Osteocyte (in vitro differentiated cells): ENCODE measurements at places on chromosomes 5 and 9. TPM values are rescaled to one million over a fixed set of nuclear protein-coding genes. Genes with fewer than 3 reads are reported as not detected.

Gene TNC
- 75.1 and 81.8 TPM in 2 replicates for total RNA-seq

Gene RIC1
- 52.4 and 54.7 TPM in 2 replicates for total RNA-seq

Gene ST8SIA4
- not detected in 2 replicates for total RNA-seq

Gene CSF2
- total RNA-seq: not detected in 2 replicates

Gene PDE4D
- total RNA-seq: 23.1 and 24.2 TPM in 2 replicates

Gene DIMT1
- total RNA-seq: 19.5 and 20.3 TPM in 2 replicates

GRCh38 chr5:60738461-60738860 lies 38.5 kb upstream of the DEPDC1B start:
- peaks cover 24% of the 10 kb centered on the region for H3K27me3 ChIP-seq
- no peak overlapping the region for H3K27ac ChIP-seq
- H3K36me3 ChIP-seq: no peaks in the 10 kb centered on the region
- H3K4me3 ChIP-seq: no peak overlapping the region
- H3K4me1 ChIP-seq: no peaks in the 10 kb centered on the region

- H3K4me1 ChIP-seq: no peaks in the 10 kb centered on the region
- H3K4me3 ChIP-seq: no peak overlapping the region
- H3K27ac ChIP-seq: no peak overlapping the region
- DNase-seq: no peak
Measured at GRCh38 chr5:68099327-68099726, 116.2 kb upstream of the PIK3R1 start.

DNA sequence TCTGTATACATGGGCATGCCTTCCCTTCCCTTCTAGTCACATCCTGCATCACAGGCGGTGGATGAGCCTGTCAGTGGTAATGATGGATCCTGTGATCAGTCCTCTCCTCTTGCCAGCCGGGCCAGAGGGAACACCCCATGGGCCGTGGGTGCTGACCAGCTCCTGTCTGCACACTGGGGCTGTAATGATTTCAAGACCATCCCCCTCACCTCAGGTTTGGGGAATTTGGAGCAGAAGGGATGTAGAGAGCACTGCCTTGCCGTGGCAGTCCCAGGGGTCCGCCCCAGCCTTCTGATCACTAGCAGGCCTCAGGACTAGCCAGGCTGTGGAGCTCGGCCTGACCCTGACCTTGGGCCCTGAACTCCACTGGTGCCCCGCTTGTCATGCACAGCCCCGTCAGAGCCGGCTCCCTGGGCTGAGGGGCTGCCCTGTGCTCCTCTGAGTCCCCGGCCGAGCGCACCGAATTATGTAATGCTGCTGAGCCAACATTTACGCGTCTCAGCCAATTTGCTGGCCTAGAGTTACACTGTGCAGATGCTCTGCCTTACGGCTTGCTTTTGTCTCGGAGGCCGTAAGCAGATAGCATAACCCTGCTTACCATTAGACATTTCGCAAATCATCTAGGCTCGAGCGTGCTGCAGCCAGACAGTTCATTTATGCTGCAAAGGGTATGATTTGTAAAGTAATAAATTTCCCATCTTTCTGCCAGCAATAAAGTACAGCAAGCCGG lies 155.3 kb downstream of the MACROH2A1 start:
- H3K27ac ChIP-seq: no peak overlapping the region
- H3K36me3 ChIP-seq: no peaks in the 10 kb centered on the region
- peak; percentile 75 for DNase-seq

GRCh38 chr9:98880311-98881015 lies 63.2 kb upstream of the COL15A1 start:
- H3K4me1 ChIP-seq: no peaks in the 10 kb centered on the region
- H3K27me3 ChIP-seq: peaks cover 70% of the 10 kb centered on the region
- no peaks in the 10 kb centered on the region for H3K36me3 ChIP-seq

DNA sequence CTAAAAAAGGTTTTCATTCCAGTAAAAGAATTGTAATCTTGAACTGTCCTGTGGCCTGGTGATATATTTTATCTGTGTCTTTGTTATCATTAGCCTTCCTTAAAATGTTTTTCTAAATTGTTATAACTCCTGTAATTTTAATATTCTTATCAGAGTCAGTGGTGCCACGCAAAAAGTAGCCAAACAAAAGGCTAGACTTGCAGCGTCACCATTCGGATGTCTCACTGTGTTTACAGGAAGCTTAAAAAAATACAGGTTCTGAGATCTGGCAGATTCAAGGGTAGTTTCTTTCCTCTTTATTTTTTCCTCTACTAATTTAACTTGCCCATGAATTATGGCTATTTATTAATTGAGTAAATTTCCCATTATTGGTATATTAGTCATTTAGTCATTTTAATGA lies 362.3 kb downstream of the MAT2B start:
- H3K27me3 ChIP-seq: no peaks in the 10 kb centered on the region
- H3K4me3 ChIP-seq: no peak overlapping the region
- DNase-seq: no peak
- no peaks in the 10 kb centered on the region for H3K36me3 ChIP-seq
- H3K4me1 ChIP-seq: peaks cover 3% of the 10 kb centered on the region

DNA sequence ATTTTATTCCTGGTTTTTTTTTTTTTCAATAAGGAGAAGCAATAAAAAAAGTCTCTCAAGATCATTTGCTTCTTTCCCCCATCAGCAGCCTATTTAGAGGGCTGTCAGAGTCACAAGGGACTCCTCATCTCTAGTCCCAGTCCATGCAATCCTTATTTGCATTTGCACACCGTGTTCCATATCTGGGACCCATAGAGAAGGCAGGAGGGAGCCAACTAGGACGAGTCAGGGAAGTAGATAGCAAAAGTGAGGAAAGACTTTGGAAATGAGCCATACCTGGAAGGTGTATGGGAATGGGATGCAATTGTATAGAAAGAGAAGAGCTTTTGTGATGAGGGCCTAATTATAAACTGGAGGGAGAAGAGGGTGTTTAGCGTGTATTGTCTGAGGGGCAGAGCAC lies 160.0 kb downstream of the PIK3R1 start:
- no peak overlapping the region for H3K27ac ChIP-seq
- no peaks in the 10 kb centered on the region for H3K4me1 ChIP-seq
- H3K4me3 ChIP-seq: no peak overlapping the region
- no peaks in the 10 kb centered on the region for H3K36me3 ChIP-seq

DNA sequence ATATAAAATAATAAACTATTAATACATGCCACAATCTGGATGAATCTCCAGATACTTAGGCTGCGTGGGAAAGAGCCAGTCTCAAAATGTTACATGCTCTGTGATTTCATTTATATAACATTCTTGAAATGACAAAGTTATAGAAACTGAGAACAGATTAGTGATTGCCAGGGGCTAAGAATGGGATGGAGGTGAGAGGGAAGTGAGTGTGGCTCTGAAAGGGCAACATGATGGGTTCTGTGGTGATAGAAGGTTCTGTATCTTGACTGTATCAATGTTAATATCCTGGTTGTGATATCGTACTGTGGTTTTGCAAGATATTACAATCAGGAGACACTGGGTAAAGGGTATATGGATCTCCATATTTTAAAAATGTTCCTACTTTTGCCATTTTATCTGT lies 50.7 kb downstream of the SPEF2 start:
- no peaks in the 10 kb centered on the region for H3K27me3 ChIP-seq
- H3K27ac ChIP-seq: no peak overlapping the region
- no peak for DNase-seq
- H3K4me3 ChIP-seq: no peak overlapping the region
- H3K36me3 ChIP-seq: peaks cover 4% of the 10 kb centered on the region

DNA sequence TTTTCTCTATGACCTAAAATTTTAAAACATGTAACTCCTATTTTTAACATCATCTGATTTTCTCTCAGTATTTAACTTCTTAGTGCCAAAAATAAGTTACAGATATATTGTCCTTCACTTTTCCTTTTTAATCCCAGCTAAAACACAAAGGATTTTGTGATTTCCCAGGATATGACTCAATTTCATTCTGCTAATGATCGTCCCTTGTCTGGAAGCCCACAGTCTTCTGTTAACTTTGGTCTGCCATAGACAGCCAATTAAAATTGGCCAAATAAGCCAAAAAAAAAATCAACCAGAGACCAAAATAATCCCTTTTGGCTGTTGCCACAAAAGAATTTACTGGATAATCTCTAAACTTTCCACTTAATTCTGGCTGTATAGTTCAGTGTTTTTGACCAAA lies 124.5 kb upstream of the FST start:
- no peak overlapping the region for H3K4me3 ChIP-seq
- no peaks in the 10 kb centered on the region for H3K27me3 ChIP-seq
- DNase-seq: no peak
- H3K4me1 ChIP-seq: peaks cover 45% of the 10 kb centered on the region
- no peaks in the 10 kb centered on the region for H3K36me3 ChIP-seq

DNA sequence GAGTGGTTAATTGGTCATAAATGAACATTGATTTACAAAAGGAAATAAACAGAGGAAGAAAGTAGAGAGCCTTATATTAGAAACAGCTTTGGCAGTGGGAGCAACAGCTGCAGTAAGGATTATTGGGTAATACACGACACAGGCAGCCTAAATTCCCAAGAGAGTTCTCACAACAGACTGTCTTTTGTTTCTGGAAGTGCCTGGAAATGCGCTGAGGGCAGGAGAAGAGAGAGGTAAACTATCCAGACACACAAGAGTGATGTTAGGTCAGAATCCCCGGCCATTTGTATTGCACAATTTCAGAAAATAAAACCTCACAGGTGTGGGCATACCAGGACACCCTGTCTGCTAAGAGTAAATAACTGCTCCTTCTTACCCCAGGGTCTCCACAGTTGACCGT lies 450.4 kb upstream of the CTNND2 start:
- no peak overlapping the region for H3K4me3 ChIP-seq
- no peaks in the 10 kb centered on the region for H3K27me3 ChIP-seq
- H3K36me3 ChIP-seq: no peaks in the 10 kb centered on the region

DNA sequence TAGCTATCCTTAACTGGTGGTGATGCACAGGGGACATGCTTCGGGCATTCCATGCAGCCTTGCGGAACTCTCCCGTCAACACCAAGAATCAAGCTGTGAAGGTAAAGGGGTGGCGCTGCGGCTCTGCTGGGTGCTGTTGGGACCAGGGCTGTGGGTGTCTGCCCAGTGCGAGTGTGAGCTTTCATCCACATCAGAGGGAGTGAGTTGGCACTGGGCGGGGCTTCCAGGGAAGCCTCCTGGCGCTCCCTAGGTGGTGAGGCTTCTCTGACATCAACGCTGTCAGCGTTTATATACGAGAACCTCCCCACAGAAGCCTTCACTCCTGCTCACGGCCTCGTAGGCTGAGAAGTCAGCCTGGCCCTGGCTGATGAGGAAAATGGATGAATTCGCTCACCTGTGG lies 11.7 kb downstream of the ARPC5L start:
- no peak overlapping the region for H3K27ac ChIP-seq
- no peaks in the 10 kb centered on the region for H3K27me3 ChIP-seq
- H3K4me3 ChIP-seq: no peak overlapping the region
- peaks cover 21% of the 10 kb centered on the region for H3K4me1 ChIP-seq
- peaks cover 16% of the 10 kb centered on the region for H3K36me3 ChIP-seq

GRCh38 chr5:82147860-82148573 lies 130.1 kb downstream of the RPS23 start:
- no peaks in the 10 kb centered on the region for H3K27me3 ChIP-seq
- peaks cover 11% of the 10 kb centered on the region for H3K36me3 ChIP-seq
- no peak for DNase-seq
- H3K4me1 ChIP-seq: peaks cover 2% of the 10 kb centered on the region
- H3K4me3 ChIP-seq: no peak overlapping the region

DNA sequence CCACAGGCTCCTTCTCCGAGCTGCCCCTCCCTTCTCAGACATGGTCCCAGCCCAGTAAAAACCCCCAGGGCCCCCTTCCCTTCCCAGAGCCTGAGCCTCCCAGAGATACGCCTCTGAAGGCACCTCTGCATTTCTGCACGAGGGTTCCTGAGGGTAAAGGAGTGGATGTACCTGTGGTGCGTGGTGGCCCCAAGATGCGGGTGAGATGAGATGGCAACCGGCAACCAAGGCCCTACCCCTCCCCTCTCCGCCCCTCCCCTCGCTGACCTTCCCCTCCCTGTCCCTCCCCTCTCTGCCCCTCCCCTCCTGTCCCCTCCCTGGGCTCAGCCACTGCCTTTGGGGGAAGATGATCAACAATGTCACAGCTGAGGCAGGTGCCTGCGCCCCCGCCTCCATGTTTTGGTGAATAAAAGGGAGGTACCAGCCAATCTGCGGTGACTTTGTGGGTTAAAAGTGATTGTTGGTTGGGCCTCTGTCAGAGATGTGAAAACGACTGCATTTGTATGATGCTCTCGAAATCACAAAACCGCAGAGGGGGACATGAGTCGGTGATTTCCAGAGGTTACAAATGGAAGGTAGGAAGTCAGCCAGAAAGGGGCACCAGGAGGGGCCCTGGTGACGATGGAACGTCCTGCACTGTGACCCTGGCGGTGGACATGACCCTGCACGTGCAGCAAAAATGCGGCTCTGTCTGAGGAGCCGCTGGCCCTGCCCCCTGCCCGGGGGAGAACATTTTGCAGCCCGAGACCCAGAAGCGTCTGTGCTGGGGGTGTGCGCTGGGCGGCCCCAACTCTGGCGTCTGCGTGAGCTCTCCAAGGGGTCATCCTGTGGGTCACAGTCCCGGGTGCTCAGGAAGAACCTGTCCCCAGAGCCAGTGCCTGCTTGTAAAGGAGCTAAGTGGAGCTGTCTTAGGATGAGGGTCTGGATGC lies 3.7 kb downstream of the LCN9 start:
- H3K4me1 ChIP-seq: no peaks in the 10 kb centered on the region
- no peak overlapping the region for H3K4me3 ChIP-seq
- no peaks in the 10 kb centered on the region for H3K36me3 ChIP-seq

- H3K4me1 ChIP-seq: peaks cover 3% of the 10 kb centered on the region
- no peak overlapping the region for H3K4me3 ChIP-seq
- no peaks in the 10 kb centered on the region for H3K36me3 ChIP-seq
- H3K27me3 ChIP-seq: no peaks in the 10 kb centered on the region
Measured at GRCh38 chr5:77390795-77391194, 101.3 kb downstream of the WDR41 start.

DNA sequence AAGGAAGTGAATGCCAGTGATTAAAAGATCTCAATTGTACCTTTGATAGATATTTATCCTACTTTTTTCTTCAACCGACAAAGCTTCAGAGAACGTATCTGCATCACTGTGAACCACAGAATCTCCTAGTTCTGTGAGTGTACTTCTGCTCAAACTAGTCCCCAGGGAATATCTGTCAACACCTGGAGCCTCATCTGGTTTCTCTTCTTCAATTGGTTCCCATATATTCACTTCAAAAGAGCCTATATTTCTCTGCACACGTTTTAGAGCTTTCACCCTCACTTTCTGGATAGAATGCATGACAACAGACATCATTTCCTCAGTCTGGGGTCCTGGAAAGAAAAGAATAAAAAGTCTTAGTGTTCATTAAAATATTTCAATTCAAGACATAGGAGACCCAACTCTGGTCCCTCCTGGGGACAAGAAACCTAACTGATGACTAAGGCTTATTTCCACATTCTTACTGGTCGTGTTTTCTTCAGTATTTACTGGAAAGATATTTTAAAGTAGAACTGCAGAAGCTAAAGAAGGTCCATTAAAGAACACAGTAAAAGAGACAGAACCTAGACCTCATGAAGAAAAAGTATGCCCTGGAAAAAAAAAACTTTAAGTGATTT lies 64.3 kb downstream of the CPLANE1 start:
- H3K4me3 ChIP-seq: no peak overlapping the region
- H3K36me3 ChIP-seq: peaks cover 53% of the 10 kb centered on the region
- no peak overlapping the region for H3K27ac ChIP-seq
- DNase-seq: no peak
- H3K27me3 ChIP-seq: no peaks in the 10 kb centered on the region

- H3K4me3 ChIP-seq: no peak overlapping the region
- no peak for DNase-seq
- H3K27me3 ChIP-seq: no peaks in the 10 kb centered on the region
- H3K36me3 ChIP-seq: no peaks in the 10 kb centered on the region
Measured at GRCh38 chr5:149831492-149831891, 101.4 kb downstream of the PPARGC1B start.
